ENCODE measurements at places on chromosomes 16 and 17.

DNA sequence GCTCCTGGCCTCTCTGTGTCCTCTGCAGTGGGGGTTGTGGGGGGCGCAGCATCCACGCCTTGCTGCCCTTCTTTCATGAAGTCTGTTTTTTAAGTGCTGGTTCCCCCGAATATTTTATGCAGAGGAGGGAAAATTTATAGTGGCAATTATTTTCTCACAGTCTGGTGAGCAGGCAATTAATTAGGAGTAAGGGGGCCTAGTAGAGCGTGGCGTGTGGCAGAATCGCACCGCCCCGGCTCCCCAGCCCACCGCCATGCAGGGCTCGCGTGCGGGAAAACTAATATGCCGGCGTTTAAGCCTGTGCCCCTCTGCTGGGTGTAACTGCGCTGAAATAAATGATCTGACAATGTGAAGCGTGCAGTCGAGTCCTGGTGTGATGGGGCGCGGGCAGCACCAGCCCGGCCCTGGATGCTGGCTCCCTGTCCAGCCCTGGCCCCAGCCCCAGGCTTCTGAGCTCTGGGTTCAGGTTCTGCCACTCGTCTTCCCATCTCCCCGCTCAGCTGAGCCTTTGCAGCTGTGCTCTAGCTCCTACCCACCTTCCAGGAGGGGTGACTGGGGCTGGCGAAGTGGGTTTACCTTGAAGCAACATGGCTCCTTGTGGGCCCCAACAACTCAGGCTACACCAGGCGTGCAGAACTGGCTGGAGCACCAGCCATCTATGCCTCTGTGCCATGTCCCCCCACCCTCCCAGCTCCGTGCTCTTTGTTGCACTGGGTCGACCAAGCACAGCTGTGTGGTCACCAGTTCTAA, 13.8 kb downstream of the ENGASE start:
- no peaks in the 10 kb centered on the region for H3K4me1 ChIP-seq
- no peak overlapping the region for H3K4me3 ChIP-seq
- no peak for DNase-seq
- H3K27me3 ChIP-seq, result no peaks in the 10 kb centered on the region
- H3K36me3 ChIP-seq, result no peaks in the 10 kb centered on the region
- no peak overlapping the region for H3K27ac ChIP-seq

DNA sequence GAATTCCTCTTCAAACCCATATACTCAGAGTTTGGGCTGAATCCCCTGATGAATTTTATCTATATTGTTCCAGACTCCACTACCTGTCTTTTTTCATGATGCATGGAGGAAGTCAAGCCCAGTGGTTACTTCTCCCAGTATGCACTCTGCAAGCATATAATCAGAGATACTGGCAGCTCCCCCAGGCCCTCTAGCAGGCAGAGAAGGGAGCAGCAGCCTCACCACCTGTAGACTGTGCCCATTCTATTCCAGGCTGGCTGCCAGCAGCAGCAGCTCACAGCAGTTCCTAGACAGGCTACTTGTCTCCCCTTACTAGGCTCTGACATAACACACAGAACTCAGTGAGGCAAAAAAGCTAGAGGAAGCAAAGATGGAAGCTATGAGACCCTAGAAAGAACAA, 3.4 kb downstream of the MKS1 start:
- no peak overlapping the region for H3K4me3 ChIP-seq
- no peaks in the 10 kb centered on the region for H3K36me3 ChIP-seq
- H3K27me3 ChIP-seq, result peaks cover 6% of the 10 kb centered on the region
- no peak for DNase-seq
- no peak overlapping the region for H3K27ac ChIP-seq
- H3K4me1 ChIP-seq, result no peaks in the 10 kb centered on the region

- H3K4me1 ChIP-seq, result peaks cover 11% of the 10 kb centered on the region
- H3K27me3 ChIP-seq, result no peaks in the 10 kb centered on the region
- H3K27ac ChIP-seq, result no peak overlapping the region
- H3K4me3 ChIP-seq, result no peak overlapping the region
Measured at GRCh38 chr16:26120729-26121128, 429.0 kb downstream of the HS3ST4 start.

GRCh38 chr17:59815965-59816364, 76.8 kb downstream of the TUBD1 start:
- H3K27me3 ChIP-seq, result no peaks in the 10 kb centered on the region
- H3K36me3 ChIP-seq, result no peaks in the 10 kb centered on the region
- DNase-seq, result no peak
- no peak overlapping the region for H3K27ac ChIP-seq

GRCh38 chr17:59361386-59361785, 29.9 kb downstream of the YPEL2 start:
- no peaks in the 10 kb centered on the region for H3K36me3 ChIP-seq
- no peak for DNase-seq
- no peak overlapping the region for H3K4me3 ChIP-seq

DNA sequence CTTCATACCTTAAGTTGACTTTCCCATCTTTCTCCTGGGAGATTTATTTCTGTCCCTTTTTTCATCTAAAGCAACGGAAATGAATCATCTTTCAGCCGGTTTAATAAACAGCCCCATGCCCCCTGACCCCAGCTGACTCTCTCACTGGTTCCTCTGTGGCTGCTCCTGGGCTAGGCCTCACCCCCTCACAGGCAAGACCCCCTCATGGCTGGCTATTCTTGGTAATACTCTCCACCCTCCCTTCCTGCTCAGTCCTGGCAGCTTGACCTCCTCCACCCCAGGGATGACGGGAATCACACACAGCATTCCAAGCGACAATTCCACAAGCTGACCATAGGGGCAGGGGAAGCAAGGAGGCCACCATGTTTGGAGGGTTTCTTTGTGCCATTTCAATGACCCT, 1.5 kb upstream of the ADAP2 start:
- H3K27ac ChIP-seq, result no peak overlapping the region
- no peaks in the 10 kb centered on the region for H3K4me1 ChIP-seq

DNA sequence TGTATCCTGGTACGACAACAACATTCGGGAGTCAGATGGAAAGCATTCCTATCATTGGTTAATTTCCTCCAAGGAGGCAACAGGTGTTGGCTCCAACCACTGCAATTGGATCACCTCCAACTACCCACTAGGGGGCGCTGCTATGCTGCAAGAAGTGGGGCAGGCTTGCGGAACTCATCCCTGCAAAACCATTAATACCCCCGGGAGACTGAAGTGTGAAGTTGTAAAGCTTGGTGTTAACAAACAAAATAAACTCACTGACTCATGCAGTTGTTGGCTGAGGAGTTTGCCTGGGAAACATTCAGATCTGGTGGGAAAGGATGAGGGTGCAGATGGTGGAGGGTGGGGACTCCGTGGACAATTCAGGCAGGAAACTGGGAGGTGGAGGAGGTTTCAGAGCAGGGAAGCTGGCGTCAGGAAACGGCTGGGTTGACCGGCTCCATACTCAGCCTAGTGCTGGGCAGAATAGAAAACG, 84.9 kb downstream of the HS3ST2 start:
- H3K4me3 ChIP-seq, result no peak overlapping the region
- no peaks in the 10 kb centered on the region for H3K36me3 ChIP-seq
- DNase-seq, result peak; percentile 92
- no peaks in the 10 kb centered on the region for H3K4me1 ChIP-seq
- peaks cover 10% of the 10 kb centered on the region for H3K27me3 ChIP-seq
- no peak overlapping the region for H3K27ac ChIP-seq

DNA sequence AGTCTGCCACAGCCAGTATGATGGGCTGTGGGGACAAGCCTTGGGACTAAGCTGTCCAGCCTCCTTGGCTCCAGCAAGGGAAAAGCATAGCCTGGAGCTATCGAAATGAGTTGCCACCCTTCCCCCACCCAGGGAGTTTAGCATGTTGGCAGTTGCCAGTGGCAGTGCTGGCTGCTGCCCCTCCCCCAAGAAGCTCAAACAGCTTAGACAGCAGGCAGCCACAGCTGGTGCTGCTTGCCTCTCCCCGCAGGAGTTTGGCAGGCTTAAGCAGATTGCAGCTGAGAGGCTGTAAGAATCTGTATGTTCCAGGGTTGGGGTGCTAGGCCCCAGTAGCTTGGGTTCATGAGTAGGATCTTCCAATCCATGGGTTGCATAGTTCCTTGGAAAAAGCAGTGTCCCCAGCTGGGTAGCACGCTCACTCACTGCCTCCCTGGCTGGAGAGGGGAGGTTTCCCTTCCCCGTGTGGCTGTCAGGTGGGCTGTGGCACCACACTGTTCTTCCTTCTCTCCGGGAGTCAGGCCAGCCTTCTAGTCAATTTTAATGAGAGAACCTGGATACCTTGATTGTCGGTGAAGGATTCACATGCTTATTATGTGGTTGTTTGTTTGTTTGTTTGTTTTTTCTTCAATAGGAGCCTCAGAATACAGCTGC, 506.1 kb downstream of the CDH11 start:
- DNase-seq, result peak; percentile 78
- no peaks in the 10 kb centered on the region for H3K27me3 ChIP-seq
- H3K4me1 ChIP-seq, result peaks cover 13% of the 10 kb centered on the region
- peak overlapping the region; percentile 63 for H3K27ac ChIP-seq

GRCh38 chr17:61345061-61345460, 54.6 kb upstream of the TBX2 start:
- H3K27ac ChIP-seq, result no peak overlapping the region
- no peaks in the 10 kb centered on the region for H3K36me3 ChIP-seq
- DNase-seq, result no peak
- H3K4me3 ChIP-seq, result no peak overlapping the region

DNA sequence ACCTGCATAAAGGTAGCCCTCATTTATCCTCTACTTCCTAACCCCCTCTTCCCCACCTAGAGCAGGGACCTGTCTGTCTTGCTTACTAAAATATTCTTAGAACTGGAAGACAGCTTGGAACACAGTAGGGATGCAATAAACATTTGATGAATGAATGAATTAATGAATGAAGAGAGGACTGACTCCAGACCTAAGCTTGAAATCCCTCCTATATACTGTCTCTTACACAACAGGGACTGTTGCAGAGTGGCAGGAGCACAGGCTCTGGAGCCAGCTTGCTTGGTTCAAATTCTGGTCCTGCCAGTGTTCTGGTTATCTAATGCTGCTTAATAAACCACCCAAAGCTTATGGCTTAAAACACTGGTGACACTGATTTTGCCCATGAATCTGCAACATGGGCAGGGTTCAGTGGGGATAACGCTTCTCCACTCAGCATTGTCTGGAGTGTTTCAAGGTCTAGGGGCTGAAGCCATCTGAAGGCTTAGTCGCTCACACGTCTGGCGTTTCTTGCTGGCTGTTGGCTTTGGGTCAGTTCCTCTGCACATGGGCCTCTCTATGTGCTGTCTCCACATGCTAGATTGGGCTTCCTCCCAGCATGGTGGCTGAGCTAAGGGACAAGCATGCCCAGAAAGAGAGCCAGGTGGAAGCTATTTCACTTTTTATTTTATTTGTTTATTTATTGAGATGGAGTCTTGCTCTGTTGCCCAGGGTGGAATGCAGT, 12.8 kb upstream of the RAP1GAP2 start:
- no peaks in the 10 kb centered on the region for H3K36me3 ChIP-seq
- H3K27me3 ChIP-seq, result no peaks in the 10 kb centered on the region
- DNase-seq, result no peak
- H3K4me3 ChIP-seq, result no peak overlapping the region

DNA sequence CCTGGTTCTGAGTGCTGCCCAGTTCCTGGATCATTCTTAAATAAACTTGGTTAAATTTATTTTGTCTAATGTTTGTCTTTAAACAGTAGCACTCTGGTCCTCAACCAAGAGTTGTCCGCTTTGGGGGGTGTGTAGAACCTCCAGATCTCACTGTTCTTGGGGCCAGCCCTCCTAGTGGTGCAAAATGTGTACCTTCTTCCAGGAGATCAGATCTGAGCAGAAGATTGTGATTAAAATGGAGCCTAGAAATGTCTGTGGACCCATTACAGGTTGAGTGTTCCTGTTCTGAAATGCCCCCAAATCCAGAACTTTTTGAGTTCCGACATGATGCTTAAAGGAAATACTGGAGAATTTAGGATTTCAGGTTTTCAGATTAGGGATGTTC, 46.0 kb upstream of the CLEC18A start:
- no peak overlapping the region for H3K27ac ChIP-seq
- H3K4me1 ChIP-seq, result no peaks in the 10 kb centered on the region
- H3K4me3 ChIP-seq, result no peak overlapping the region
- H3K36me3 ChIP-seq, result no peaks in the 10 kb centered on the region
- no peaks in the 10 kb centered on the region for H3K27me3 ChIP-seq
- no peak for DNase-seq

- H3K4me1 ChIP-seq, result peaks cover 33% of the 10 kb centered on the region
- H3K4me3 ChIP-seq, result no peak overlapping the region
- no peak overlapping the region for H3K27ac ChIP-seq
- no peaks in the 10 kb centered on the region for H3K27me3 ChIP-seq
Measured at GRCh38 chr17:46150216-46150963, 42.8 kb downstream of the KANSL1 start.

- H3K27ac ChIP-seq, result no peak overlapping the region
- no peaks in the 10 kb centered on the region for H3K36me3 ChIP-seq
- H3K27me3 ChIP-seq, result peaks cover 82% of the 10 kb centered on the region
Measured at GRCh38 chr17:64780096-64781013, 118.2 kb upstream of the SMURF2 start.

- no peak for DNase-seq
- no peak overlapping the region for H3K4me3 ChIP-seq
- no peaks in the 10 kb centered on the region for H3K27me3 ChIP-seq
Measured at GRCh38 chr16:10339777-10340732, 45.8 kb upstream of the ATF7IP2 start.

DNA sequence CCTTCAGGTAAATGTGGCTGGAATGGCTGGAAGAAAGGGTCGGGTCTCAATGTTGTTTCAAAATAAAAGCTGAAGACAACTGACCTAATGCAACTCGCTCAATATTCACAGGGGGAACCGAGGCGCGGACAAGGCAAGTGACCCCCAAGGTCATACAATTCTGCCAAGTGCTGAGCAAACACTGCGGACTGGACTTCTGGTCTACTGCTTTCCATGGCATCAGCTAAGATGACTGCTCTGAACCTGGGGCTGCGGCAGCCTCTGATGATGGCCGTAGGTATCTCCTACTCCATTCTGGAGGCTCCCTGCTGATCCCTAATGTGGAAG, 21.9 kb downstream of the CA4 start:
- DNase-seq, result no peak
- H3K4me1 ChIP-seq, result peaks cover 16% of the 10 kb centered on the region
- no peak overlapping the region for H3K27ac ChIP-seq
- H3K36me3 ChIP-seq, result no peaks in the 10 kb centered on the region
- no peaks in the 10 kb centered on the region for H3K27me3 ChIP-seq

DNA sequence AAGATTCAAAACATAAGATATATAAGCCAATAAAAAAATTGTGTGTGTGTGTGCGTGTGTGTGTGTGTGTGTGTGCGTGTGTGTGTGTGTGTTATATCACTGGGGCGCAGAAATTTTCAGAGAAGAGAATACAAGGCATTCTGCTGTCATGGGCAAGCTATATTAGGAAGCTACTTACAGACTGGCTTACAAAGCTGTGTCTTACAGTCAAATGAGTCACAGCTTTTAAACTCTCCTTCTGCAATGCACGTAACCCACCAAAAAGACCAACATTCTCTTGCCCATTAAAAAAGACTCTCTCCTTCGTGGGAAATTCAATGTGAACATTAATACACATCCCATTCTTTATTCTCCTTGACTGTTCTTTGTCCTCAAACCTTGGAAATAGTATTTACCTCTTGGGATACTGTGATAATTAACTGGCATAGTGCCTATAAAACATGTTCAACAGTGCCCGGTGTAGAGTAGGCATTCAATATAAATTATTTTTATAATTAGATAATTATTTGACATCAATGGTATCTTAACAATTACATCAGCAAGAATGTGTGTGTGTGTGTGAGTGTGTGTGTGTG, 860.4 kb upstream of the SOX9 start:
- H3K4me3 ChIP-seq, result no peak overlapping the region
- no peaks in the 10 kb centered on the region for H3K27me3 ChIP-seq
- H3K36me3 ChIP-seq, result no peaks in the 10 kb centered on the region
- DNase-seq, result no peak
- H3K4me1 ChIP-seq, result no peaks in the 10 kb centered on the region
